ENCODE measurements at places on chromosomes 2 and 18.

- no peak for DNase-seq
Measured at GRCh38 chr2:79788952-79789651, 276.3 kb downstream of the CTNNA2 start.

- DNase-seq = no peak
Measured at GRCh38 chr2:111679202-111679601, 204.8 kb downstream of the ANAPC1 start.

DNA sequence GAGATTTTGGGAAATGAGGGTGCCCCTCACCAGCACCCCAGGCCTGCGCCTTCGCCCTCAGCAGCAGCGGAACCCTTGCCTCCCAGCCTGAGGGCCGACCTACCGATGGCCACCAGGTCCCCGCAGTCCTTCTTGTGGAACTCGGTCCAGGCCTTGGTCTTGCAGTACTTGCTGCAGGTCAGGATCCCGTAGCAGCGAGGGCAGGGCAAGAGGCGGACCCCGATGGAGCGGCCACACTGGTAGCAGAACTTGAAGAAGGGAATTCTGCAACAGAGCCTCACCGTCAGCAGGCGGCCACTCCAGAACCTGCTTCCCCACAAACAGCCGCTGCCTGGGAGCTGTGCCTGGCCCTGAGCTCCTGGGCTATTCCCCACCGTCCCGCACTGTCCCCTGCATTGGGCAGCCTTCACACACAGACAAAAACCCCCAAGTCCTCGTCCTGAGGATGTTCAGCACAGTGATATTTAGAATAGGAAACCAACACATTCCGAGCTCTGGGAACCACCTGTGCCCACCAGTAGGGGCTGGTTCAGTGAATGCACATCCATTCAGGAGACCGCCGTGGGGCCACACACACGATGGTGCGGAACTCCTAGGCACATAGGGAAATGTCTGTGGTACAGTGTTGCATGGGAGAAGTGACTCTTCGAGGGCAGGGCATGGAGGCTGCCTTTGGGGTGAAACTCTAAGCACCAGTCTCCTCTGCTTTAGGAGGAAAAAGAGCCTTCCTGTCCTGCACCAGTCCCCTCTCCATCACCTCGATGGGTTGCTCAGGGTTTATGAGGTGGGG, 45.6 kb downstream of the GPC1 start:
- no peak for DNase-seq

DNA sequence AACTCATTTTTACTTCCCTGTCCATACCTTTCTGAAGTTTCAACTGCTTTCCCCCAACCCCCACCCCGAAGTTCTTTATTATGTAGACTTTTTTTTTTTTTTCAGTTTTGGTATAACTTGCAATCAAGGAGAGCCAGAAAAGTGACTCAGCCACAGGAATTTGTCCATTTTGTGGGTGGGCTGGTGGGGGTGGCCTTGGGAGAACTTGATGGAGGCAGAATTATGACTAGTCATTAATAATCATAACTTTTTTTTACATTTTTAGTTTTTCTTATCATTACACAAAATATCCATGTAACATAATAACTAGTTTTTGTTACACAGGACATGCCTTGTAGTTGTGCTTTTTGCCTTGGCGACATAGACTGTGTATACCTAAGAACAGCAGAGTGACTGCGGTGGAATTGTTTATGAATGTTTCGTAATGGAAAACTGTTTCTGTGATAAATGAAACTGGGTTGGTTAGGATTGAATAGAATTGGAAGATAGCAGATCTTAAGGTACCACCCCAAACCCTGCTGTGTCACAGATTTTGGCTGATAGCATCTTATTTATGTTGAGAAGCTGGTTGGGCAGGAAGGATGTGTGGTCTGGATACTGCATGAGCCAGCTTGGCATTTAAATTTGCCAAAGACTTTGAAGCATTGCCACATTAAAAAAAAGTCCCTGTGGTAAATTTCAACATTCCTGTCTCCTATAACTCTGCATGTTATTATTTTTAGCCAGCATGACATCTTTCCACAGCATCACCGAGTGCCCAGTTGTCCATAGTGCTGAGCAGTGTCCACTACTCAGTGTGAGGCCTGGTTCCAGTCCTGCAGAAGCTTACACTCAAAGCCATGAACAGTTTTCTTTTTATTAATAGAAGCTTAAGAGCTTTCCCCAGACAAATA, 30.7 kb downstream of the LYPD6B start:
- no peak for DNase-seq

DNA sequence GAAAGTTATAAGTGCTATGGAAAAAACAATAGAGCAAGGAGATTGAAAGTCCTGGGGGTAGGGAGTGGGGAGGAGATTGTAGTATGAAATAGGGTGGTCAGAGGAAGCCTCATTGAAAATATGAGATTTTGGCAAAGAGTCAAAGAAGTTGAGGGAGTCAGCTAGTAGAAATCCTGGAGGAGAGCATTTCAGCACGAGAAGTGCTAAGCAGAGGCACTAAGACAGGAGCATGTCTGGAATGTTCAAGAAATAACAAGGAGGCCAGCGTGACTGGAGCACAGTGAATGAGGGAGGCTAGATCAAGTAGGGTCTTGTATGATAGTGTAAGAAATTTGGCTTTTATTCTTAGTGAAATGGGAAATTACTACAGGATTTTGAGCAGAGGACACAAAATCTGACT, 2.1 kb upstream of the TSPYL6 start:
- no peak for DNase-seq

- no peak for DNase-seq
Measured at GRCh38 chr2:71789556-71790204, 336.3 kb downstream of the DYSF start.

GRCh38 chr2:202689898-202690297, 55.1 kb downstream of the FAM117B start:
- no peak for DNase-seq

DNA sequence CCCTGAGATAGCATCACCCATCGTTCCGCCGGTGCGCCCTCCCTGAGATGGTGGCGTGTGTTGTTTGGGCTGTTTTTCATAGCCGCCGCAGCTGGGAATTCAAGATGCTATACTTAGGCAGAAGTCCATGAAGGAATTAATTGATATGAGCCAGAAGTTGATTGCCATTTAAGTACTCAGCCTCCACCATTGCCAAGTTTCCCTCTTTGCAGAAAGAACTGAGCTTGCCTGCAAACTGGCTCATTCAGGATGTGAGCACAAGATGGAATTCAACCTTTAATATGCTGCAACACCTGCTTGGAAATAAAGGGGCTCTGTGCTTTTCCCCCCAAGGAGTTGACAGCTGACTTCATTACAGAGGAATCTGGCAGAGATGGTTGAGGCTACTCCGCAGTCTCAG, 295.5 kb downstream of the ZNF521 start:
- no peak for DNase-seq

DNA sequence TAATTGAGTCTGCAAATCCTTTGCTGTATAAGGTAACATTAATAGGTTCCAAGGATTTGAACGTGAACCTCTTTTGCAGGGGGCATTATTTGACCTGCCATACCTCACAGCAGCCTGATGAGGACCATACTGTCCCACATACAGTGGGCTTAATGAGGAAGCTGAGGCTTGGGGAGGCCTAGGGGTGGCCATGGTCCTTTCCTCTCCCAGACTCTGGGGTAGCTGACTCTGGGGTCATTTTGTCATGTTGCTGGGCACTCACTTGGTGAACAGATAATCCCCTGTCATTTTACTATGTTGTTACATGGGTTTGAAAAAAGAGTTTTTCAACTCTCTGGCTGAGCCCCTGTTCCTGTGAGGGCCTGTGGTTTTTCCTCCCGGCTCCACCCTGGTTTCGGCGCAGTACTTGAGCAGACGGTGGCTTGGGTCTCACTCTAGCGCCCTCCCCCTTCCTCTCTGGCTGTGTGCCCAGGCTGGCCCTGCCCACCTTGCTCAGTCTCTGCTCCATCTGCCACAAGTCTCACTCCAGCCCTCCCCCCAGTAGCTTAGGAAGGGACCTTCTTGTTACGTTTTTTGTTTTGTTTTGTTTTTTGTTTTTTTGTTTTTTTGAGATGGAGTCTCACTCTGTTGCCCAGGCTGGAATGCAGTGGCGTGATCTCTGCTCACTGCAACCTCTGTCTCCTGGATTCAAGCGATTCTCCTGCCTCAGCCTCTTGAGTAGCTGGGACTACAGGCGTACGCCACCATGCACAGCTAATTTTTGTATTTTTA, 21.0 kb downstream of the INPP4A start:
- DNase-seq = no peak

GRCh38 chr2:155062922-155063258, 364.4 kb downstream of the KCNJ3 start:
- DNase-seq = no peak

DNA sequence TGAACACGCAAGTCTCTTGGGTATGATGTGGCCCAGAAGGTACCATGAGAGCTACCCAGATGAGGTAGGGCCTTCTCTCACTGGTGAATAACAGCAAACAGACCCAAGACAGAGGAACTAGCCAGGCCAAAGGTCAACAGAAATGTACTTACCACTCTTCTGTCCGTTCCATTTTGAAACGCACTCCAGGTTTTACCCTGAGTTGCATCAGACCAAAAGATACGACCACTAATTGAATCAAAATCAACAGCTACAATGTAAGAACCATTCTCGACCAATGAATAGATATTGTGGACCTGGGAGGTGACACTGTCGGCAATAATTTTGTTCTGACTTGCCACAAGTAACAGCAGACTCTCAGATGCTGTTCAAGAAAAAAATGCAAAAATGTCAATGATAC, 124.4 kb downstream of the LRP2 start:
- DNase-seq = no peak

- DNase-seq = no peak
Measured at GRCh38 chr2:150431561-150432311, 55.7 kb downstream of the RND3 start.

DNA sequence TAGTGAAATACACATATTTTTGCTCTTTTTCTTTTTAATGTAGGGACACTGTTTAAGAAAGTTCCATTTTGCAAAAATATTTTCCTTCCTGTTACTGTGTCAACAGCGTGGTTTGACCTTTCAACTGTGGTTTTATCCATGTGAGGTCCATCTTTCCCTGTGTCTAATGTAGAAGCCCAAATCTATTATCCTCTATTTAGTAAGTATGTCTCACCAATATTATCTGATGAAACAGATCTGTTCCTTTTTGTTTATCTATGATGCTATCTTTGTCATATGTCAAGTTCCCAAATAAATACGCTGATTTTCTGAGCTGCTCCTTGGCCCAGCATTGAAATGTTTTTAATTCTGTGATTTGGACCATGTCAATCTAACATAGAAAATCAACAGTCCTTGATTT, 3.5 kb upstream of the ARHGAP15 start:
- DNase-seq = no peak

DNA sequence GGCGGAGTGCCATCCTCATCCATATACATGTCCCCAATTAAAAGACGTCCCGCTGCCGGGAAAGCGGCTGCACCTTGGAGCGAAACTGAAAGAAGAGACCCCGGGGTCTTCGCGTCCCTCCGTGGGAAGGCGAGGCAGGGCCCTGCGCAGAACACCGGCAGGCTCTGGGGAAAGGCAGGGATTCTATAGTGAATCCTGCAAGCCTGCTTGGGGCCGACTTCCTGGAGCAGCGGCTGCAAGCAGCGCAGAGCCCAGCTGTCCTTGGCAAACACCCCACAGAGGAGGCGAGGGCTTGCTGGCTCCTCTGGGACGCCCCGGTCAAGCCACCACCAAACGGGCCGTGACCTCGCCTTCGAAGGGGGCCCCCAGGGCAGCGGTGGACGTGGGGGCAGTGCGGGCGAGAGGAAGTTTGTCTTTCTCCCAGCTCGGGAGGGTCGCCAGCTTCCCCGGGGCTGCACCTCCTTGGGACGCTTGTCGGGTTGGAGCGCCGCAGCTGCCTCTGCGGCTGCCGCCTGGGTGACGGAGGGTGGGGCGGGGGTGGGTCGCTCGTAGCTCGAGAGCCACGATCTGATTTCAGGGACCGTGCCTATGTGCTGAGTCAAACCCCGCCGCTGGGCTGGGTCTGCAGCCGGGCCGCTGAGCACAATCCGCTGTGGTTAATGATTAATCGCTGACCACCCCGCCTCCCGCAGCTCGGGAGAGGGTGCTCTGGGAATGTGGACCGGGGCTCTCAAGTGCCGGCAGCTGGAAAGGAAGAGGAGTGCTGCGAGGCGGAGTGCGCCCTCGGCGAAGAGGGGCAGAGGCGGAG, 486 bp upstream of the GPR39 start:
- DNase-seq = no peak

DNA sequence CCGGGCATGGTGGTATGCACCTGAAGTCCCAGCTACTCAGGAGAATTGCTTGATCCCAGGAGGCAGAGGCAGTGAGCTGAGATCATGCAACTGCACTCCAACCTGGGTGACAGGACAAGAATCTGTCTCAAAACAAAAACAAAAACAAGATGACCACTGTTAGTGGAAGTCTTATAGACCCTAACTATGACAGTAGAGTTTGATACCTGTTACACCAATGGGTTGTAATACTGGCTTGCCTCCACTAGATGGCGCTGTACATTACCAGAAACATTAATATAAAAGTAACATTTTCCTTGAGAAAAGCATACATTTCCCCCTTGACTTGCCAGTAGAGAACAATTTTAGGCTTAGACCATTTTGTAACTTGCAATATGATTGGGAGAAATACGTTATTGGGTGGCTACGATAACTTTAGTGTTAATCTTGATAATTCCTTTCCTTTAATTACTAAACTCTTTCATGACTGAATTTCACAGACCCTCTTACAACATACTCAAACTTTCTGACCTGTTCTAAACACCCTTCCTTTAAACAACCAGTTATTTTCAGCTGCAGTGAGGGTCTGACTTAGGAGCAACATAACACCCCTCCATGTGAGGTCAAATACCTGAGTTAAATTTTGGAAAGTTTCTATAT, 19.5 kb downstream of the SLC25A52 start:
- DNase-seq = peak; percentile 42

DNA sequence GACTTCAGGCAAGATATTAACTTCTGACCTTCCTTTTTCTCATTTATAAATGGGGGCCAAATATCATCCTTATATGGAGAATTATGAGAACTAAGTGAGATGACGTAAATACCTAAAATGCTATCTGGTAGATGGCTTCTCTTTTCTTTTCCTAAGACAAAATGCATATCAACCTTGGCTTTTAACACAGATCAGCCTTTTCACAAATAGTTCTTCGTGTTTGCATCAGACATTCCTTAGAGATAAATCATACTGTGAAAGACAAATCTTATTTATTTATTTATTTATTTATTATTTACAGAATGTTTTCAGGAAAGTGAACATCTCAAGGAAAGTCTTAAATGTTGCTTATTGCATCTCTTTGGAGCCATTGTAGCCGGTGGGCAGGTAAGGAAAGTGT, 62.8 kb downstream of the NBEAL1 start:
- DNase-seq = no peak

GRCh38 chr2:68632021-68632420, 11.4 kb upstream of the PROKR1 start:
- no peak for DNase-seq

DNA sequence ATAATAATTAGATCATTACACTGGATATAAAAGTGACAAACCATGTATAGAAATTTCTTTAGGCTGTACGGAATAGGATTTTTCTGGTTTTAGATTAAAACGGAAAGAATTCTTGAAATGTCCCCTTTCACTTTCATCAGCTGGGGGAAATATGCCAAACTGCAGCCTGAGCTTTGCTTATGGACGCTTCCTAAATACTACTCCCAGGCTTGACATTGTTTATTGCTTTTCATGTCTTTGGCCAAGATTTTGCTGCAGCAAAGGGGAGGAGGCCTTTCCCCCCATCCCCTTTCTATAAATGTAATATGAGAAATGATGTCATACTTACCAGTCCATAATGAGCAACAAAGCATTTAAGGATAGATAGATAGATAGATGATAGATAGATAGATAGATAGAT, 158.4 kb downstream of the MAP2 start:
- DNase-seq = no peak
